ENCODE measurements at places on chromosomes 5 and 9.

GRCh38 chr5:157554179-157555036, 21.2 kb downstream of the ADAM19 start:
- DNase-seq: no peak

GRCh38 chr5:72855821-72856220, 39.4 kb downstream of the TNPO1 start:
- no peak for DNase-seq

DNA sequence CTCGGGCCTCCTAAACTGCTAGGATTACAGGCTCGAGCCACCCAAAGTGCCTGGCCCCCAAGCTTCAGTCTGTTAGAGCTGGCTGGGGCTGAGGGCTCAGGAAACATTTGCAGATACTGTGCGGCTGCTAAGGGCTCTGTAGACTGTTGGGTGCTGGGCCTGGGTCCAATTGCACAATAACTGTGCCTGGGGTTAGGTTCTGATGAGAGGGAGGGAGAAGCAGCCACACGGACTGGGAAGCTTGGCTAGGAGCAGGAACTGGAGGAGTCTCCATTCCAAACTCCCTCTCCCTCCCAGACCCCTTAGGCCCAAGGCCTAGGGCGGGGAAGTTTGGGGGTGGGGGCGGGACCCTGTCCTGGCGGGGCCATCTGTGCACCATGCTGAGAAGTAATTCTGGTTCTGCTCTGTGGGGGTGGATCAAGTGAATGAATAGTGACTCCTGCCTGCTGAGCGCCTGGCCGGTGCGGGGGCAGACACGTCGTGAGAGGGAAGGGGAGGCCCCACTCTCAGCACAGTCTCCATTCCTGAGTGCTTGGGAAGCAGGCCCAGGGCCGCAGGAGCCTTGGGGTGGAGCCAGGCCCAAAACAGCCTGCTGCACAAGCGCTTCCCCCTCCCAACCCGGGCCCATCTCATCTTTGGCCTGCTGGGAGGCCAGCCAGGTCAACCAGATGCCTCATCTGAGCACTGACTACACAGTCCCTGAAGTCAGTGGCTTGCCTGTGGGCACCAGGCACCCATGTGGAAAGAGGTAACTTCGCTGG, 1.5 kb downstream of the ASS1 start:
- no peak for DNase-seq

DNA sequence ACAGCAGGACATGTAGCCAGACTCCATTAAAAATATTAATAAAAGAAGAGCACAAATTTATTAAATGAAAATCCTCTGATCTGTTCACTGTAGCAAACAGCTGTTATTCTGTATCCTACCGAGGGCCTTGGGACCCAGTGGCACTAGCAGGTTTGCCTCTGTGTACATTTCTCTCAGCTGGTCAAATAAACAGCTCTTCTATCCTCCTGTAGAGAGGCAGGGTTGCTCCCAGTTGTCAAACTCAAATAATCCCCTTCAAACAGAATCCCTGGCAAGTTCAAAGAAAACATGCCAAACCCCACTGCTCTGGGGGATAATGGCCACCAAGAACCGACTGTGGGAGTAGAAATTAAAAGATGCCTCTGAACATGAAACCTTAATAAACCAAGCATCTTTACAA, 1262.0 kb upstream of the DMAC1 start:
- no peak for DNase-seq

GRCh38 chr5:54859316-54859715, 126.1 kb downstream of the ESM1 start:
- DNase-seq: no peak

DNA sequence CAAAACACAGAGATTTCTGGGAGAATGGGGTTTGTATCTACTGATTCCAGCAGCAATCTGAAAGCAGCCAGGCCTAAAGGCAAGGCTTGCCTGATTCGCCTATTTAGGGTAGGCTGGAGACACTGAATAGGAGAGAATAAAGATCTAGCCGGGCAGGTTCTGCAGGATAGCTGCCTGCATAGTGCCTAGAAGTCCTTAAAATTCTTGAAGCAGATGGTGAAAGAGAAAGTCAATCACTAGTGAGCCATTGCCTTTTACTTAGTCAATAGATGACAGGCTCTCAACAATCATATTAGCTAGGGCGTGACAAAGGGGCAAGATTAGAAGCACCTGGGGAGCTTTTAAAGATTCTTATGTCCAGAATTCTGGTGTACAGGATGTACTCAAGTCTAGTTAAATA, 522.7 kb downstream of the HTR1A start:
- no peak for DNase-seq

DNA sequence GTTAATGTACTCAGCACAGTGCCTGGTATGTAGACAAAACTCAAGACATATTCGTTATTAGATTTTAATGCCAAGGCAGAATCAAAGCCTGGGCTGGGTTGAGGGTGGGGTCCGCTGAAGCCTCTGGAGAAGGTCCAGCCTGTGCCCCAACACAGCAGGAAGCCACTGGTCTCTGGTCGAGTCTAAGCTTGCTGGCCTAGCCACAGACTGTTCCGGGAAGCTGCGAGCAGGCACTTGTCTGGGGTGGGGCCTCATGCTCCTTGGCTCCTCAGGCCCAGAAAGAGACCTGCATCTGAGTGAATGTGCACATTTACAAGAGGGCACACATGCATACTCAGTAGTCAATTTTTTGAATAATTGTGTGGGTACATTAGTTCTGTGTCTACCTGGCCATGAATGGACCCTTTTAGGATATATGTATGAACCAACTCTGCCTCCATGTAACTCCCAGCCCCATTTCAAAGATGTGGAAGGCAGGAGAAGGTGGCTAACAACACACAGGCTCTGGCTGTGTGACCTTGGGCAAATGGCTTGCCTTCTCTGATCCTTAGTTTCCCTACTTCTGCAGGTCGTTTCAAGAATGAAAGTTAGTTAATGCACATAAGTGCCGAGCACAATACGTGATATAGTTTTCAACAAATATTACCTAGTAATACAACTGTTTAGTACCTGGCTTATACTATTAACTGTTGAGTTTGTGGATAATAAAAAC, 18.3 kb downstream of the FAT2 start:
- no peak for DNase-seq

DNA sequence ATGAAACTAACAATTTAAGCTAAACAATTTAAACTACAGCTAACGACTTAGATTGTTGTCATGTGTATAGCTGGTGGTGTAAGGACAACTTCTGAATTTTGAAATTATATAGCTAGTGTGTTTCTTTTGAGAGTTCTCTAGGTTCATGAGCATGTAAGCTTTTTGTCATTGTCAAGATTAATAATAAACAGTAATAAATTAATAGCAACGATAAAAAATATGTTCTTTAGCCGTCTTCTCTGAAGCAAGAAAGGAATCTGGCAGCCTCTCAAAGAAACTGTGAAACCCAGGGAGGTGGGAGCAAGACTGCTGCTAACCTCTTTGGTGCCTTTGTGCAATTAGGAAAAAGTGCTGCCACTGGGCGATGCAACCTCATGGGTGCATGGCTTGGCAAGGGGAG, 59.4 kb downstream of the SREK1 start:
- DNase-seq: no peak

DNA sequence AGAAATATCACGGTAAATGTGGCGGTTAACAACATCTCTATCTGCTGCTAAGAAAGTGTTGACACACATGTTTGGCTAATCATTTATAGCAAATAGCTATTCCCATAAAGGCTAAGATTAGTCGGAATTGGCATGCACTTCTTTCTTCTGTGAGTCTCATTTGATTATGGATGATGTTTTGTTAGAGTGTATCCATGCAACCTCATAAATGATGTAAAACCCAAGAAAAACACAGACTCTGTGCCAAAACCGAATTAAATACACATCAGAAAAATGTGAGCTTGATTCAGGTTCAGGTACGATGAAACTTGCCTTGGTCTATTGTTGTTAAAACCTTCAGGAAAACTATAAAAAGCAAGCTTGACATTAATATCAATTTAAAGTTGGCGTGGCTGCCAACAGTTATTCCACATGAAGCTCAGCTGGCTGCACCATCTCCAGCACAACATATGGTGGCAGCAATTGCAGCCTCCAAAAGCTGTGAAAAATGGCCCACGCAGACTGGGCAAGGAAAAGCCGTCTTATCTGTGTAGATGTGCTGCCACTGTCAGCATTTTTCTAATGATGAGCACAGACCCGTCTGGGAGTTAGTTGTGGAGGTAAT, 41.1 kb upstream of the ICE1 start:
- DNase-seq: no peak

- no peak for DNase-seq
Observed at GRCh38 chr5:125835293-125836172, 587.7 kb upstream of the GRAMD2B start.

- no peak for DNase-seq
Observed at GRCh38 chr5:72842816-72843215, 26.4 kb downstream of the TNPO1 start.

- DNase-seq: no peak
Observed at GRCh38 chr5:75616971-75617621, 5.8 kb downstream of the ANKDD1B start.

GRCh38 chr5:154653764-154654485, 101.3 kb upstream of the LARP1 start:
- DNase-seq: no peak

DNA sequence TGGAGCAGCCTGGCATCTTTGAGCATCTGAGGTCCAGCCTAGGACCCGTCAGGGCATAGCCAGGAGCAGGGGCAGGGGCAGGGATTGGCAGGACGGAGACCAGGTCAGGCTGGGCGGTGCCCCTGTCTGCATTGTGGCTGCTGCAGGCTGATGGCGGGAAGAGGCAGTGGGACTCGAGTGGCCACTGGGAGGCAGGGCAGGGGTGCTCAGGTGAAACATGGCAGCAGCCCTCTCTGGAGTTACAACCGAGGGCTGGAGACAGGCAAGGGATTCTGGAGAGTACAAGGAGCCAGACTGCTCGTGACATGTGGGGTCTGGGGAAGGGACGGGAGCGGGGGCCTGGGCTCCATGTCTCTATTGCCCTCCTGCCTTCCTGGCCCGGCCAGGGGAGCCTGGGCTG, 97.4 kb upstream of the RAPGEF1 start:
- DNase-seq: no peak

DNA sequence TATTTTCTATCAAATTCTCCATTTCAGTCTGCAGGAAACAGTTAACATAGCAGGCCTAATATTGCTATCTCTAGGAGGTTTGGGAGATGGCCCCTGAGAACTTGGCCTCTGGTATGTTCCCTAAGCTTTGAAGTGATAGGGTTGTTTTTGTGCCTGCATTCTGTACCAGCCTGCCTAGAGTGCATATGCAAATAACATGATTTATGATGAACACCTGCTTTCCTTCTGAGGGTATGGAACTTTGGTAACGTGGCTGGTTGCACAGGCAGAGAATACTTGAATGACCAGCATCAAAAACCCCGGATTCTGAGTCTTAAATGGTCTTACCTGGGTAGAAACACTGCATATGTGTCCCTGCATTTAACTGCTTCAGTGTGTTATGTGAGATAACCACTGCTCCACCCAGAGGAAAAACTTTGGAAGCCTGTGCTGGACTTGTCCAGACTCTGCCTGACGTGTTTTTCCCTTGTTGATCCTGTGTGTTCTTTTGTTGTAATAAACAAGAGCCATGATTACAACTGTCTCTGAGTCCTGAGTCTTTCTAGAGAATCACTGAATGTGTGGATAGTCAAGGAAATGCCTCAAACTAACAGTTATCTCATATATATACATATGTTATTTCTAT, 111.3 kb upstream of the ABCA1 start:
- no peak for DNase-seq

DNA sequence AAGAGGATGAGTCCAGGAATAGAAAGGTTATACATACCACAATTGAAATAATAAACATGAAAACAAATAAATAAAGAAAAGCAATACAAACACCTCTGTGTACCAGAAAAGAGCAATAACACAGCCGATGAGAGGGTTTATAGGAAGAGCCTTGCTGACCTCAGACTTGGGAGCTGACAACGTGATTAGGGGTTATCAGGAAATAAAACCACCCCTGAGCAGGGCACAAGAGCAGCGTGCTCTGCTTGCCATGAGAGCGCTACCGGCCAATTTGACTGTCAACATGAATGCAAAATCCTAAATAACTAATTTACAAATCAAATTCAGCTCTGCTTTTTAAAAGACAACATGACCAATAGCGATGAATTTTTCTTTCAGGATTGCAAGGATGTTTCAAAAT, 2.6 kb upstream of the FREM1 start:
- no peak for DNase-seq

- no peak for DNase-seq
Observed at GRCh38 chr5:177430140-177430951, 3.9 kb downstream of the GRK6 start.
